ENCODE measurements at places on chromosomes 1 and 21.

DNA sequence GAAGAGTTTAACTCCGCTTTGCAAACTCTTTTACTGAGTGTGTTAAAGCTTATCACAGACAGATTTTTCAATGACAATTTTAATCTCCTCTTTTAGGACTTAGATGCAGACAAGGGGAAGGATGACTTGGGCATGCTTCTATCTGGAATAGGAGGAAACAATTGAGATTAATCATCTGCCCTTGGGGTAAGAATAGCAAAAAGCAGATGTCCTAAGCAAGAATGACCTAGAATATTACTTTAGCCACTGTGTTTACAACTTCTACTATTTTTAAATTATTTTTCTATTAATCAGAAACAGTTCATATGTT is 569.0 kb upstream of the ADGRL2 start:
- no peak for DNase-seq

DNA sequence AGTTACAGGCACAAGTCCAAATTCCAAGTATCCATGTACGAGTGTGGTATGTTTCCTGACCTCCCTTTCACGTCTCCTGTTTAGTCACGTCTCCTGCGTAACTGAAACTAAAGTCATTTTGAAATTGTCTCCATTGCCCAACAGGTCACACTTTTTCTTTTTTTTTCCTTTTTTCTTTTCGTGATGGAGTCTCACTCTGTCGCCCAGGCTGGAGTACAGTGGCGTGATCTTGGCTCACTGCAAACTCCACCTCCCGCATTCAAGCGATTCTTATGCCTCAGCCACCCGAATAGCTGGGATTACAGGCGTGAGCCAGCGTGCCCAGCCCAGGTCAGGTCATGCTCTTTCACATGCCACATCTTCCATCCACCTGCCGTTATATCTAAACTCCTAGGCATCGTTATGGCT is 38.2 kb downstream of the L1TD1 start:
- DNase-seq = no peak

- DNase-seq = no peak
Observed at GRCh38 chr1:216902669-216903381, 179.6 kb upstream of the ESRRG start.

- DNase-seq = no peak
Observed at GRCh38 chr21:31875496-31876015, 2.7 kb downstream of the HUNK start.

- DNase-seq = no peak
Observed at GRCh38 chr1:5611851-5612250, 380.4 kb downstream of the NPHP4 start.

DNA sequence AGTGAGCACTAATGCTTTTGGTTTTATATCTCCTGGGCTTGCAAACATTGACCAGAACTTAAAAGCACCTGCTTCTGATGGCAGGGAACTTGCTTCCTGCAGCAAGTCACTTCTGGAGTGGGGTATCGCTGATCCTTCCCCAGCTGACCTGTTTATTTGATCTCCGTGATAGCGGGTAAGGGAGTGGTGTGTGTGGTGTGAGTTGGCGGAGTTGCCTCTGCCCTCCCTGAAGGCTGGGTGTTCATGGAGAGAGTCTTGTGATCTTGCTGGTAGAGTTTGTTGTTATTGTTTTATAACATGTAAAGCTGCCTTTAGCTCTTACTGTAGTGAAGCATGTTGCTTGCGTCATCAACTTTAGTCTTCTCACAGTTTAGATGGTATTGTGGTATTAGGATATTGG is 3.9 kb downstream of the MFN2 start:
- DNase-seq = no peak
